Astrocyte of the spinal cord (primary cell): ENCODE measurements at places on chromosomes 6 and 20.

- no peak for DNase-seq
These were observed 61.7 kb downstream of the RIPOR3 start for GRCh38 chr20:50629670-50630045.

GRCh38 chr6:167420858-167421766 lies 96.2 kb downstream of the TTLL2 start:
- DNase-seq = no peak

GRCh38 chr6:80465513-80465912 lies 359.0 kb downstream of the BCKDHB start:
- DNase-seq = no peak

- DNase-seq = no peak
These were observed 326 bp downstream of the ZMYND8 start for GRCh38 chr20:47356220-47356525.

DNA sequence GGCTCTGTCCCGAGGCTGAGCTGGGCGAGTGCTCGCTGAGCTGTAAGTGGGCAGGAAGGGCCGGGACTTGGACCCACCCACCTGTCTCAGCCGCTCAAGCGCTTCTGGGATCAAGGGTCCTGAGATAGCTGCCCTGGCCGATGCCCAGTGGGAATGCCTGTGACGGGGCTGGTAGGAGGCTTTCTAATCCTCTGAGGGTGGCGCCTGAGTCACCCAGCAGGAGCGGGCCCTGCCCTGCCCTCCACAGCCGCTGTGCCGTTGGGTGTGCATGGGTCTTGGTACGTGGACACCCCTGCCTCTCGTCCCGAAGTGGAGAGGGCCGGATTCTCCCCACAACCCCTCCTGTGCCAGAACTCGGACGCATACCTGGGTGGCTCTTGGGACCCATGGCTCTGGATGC lies 43.1 kb upstream of the GATA5 start:
- no peak for DNase-seq

GRCh38 chr20:9200196-9200595 lies 131.3 kb downstream of the PLCB4 start:
- DNase-seq = peak; percentile 20

- DNase-seq = no peak
These were observed 31.2 kb downstream of the PLAGL1 start for GRCh38 chr6:143976806-143977349.

DNA sequence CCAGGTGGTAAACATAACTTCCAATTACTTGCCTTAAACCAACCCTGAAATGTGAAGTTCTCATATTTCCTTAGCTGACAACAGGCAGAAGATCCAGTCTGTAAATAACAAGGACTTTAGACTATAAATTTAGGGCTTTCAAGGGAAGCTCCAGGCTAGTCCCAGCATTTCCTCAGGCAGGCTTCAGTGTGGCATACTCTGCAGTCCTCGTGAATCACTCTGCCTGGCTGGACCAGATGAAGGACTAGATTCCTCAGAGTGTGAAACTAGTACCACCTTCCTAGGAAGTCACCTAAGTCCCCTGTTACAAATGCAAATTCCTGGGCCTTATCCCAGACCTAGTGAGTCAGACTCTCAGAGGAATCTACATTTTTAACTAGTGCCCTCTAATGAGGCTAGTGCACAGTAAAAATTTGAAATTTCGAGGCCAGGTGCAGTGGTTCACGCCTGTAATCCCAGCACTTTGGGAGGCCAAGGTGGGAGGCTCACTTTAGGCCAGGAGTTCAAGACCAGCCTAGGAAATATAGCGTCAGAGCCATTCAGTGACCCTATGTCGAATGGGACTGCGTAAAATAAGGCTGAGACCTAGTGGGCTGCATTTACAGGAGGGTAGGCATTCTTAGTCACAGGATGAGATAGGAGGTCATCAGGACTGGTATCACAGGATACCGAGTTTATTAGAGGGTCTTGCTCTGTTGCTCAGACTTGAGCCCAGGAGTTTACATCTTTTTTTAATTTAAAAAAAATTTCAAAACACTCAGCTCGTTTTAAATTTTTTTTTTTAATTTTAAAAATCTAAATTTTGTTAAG lies 279.6 kb upstream of the JARID2 start:
- DNase-seq = no peak

DNA sequence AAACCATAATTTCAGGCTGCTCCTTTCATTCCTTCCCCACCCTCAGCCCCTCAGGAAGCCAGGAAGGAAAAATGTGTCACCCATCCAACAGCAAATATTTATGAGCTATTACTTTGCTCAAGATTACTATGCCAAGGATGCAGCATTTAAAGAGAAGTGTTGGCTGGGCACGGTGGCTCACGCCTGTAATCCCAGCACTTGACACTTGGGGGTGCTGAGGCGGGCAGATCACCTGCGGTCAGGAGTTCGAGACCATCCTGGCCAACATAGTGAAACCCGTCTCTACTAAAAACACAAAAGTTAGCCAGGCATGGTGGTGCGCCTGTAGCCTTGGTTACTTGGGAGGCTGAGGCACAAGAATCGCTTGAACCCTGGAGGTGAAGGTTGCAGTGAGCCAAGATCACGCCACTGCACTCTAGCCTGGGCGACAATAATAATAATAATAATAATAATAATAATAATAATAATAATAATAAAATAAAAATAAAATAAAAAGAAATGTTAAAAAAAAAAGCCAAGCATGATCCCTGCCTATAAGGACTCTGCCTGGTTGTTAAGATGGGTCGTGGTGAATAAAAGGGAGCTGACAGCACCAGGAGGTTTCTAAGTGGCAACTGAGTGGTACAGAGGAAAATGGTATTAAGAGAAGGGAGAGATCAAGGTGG lies 20.5 kb upstream of the TIAM2 start:
- DNase-seq = no peak

DNA sequence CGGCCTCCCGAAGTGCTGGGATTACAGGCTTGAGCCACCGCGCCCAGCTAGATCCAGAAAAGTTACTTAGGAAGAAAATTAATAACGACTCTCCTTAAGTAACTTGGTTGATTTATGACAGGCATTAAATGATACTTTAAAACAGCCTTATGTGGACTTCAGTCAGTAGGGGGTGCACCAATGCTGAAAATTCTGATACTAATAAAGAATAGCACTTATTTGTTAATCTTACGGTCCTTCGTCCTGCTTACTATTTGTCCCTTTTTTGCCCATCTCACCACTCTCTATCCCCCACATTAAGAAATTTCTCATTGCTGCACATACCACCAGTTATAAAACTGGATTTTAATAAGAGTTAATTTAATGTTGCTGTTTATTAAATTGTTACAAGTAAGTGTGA lies 12.7 kb upstream of the PRELID3B start:
- DNase-seq = no peak

- no peak for DNase-seq
These were observed 1.4 kb downstream of the PPP1R3D start for GRCh38 chr20:59938696-59939051.

DNA sequence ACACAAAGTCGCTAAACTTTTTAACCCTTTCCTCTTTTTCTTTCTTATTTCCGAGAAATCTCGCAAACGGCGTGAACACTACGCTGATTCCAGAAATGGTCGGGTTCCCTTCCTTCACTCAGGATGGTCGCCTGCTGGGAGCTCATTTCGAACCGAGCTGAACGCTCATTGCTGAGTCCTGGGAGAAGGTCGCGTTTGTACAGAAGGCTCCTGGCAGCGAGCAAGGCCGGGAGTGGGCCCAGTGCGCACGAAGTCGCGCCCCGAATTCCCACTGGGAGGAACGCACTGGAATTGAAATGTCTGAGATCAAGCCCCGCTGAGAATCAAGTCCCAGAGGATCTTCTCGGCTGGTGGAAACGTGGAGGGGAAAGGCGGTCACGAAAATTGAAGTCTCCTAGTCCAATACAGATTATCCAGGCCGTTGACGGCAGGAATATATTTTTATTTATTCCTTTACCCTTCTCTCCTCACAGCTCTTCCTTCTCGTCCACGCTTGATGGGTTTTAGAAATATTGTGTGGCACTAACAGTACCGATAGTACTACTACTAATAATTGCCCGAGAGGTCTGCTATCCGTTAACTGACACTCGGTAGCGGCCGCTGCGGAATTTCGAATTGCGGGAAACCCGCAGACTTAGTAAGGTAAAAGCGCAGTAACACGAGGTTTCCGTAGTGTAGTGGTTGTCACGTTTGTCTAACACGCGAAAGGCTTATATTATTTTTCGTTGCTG lies 207.2 kb upstream of the ZNF184 start:
- DNase-seq = no peak
